ENCODE measurements at places on chromosomes 7 and 10. TPM values are rescaled to one million over a fixed set of nuclear protein-coding genes. Genes with fewer than 3 reads are reported as not detected.

CHST15 gene
- total RNA-seq, result 2.7 TPM

UBTD1 gene
- 4.2 TPM for total RNA-seq

AGAP3 gene
- total RNA-seq, result 115 TPM

MCM10 gene
- 89.3 TPM for total RNA-seq

STAG3 gene
- total RNA-seq, result 2.4 TPM

CCL26 gene
- not detected for total RNA-seq

CHN2 gene
- 61.2 TPM for total RNA-seq

SYT15B gene
- total RNA-seq, result 0.21 TPM

LRMDA gene
- total RNA-seq, result not detected

GNGT1 gene
- total RNA-seq, result not detected

KNDC1 gene
- not detected for total RNA-seq

DNA sequence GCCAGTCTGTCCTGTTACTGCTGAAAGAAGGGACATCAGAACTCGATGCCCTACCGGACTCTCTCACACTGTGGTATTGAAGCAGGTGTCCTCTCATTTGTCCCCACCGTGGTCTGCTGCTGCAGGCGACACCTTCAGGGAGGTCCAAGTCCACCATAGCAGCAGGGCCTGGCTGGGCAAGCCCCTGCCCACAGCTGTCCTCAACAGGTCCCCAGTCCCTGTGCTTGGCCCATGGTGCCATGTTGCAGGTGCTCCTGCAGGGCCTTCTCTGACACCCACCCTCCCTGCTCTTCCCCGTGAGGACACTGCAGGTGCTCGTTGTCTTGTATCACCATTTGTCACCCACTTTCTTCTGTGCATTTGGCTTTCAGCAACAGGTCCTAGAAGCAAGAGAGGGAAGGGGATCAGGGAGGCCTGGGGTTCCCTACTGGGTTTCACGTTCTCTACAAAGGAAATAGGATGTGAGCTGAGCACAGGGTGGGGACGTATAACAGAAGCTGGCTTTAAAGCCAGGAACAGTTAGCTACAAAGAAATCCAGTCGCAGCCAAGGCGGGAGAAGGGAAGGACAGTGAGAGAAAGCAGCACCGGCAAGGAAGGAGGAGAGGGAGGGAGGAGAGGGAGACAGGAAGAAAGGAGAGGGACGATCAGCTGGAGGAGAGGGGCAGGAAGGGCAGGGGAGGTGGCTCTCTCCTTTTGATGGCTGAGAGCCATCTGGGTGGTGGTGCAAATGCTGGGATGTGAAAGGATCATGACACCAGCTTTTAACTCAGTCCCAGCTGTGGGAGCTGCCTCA is 117.7 kb upstream of the FRMD4A start:
- H3K36me3 ChIP-seq, result no peaks in the 10 kb centered on the region
- no peak overlapping the region for H3K4me3 ChIP-seq
- DNase-seq, result no peak
- peaks cover 9% of the 10 kb centered on the region for H3K27me3 ChIP-seq
- no peaks in the 10 kb centered on the region for H3K4me1 ChIP-seq
- no peak overlapping the region for H3K27ac ChIP-seq

DNA sequence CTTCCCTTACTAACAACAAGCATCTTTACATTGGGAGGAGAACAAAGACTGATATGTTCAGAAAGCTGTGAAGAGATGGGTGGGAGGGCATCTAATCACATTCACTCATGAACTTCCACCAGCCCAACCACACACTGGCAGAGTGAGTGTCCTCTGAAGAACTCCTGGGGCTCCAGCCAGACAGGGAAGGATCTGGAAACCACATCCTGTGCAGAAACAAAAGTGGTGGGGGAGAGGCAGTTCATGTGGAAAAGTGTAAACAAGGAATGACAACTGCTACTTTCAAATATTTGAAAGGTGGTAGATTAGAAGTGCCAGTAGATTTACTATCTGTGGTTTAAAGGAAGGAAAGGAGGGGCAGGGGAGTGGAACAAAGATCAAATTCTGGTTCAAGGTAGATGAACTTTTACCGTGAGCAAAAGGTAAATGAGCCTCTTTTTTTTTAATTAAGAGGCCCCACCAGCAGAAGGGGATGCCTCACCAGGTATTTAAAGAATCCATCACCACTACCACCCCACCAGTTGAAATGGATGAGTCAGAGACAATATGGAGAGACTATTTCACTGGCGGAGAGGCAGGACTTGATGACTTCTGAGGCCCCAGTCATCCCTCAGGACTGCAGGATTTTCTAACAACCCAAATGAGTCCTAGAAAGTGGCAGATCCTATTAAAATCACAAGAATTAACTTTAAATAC is 34.5 kb downstream of the GOT1 start:
- H3K4me3 ChIP-seq, result no peak overlapping the region
- no peaks in the 10 kb centered on the region for H3K27me3 ChIP-seq
- no peak for DNase-seq
- no peak overlapping the region for H3K27ac ChIP-seq
- H3K4me1 ChIP-seq, result no peaks in the 10 kb centered on the region

DNA sequence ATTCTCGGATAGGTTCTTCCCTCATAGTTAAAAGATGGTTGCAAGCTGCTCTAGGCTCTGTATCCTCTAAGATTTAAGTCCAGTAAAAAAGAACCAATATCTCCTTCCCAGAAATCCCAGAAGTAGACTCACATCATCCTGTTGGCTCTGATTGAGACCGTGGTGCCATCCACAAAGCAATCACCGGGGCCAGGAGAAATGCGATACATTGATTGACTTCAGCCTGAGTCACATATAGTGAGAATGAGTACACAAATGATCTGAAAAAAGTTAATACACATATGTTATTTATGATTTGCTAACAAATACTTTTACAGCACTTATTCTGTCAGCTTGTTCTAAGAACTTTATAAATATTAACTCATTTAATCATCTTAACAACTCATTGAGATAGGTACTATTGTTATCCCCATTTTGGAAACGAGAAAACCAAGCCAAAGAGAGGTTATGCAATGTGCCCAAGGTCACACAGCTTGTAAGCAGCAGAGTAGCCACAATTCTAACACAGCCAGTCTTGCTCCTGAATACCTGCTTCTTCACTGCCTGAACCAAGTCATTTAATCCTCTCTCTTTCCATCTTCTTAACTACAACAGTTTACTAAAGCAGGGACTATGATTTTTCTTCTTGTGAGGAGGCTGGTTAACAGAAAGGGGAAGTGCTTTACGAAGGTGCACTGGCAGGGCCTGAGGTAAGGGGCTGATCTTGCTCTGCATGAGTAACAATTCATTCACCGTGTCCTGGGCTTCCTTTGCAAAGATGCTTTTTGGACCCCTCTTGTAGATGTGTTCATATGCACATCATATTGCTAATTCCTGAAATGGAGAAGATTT is 177.0 kb downstream of the REEP3 start:
- H3K4me1 ChIP-seq, result peaks cover 56% of the 10 kb centered on the region
- no peaks in the 10 kb centered on the region for H3K36me3 ChIP-seq
- no peak overlapping the region for H3K4me3 ChIP-seq
- H3K27me3 ChIP-seq, result no peaks in the 10 kb centered on the region

- DNase-seq, result no peak
- no peaks in the 10 kb centered on the region for H3K36me3 ChIP-seq
- H3K27ac ChIP-seq, result no peak overlapping the region
- peaks cover 3% of the 10 kb centered on the region for H3K27me3 ChIP-seq
- no peak overlapping the region for H3K4me3 ChIP-seq
Measured at GRCh38 chr7:113922049-113922448, 3.2 kb upstream of the PPP1R3A start.

GRCh38 chr10:90051053-90051452 is 349.7 kb downstream of the KIF20B start:
- peaks cover 18% of the 10 kb centered on the region for H3K27me3 ChIP-seq
- H3K27ac ChIP-seq, result no peak overlapping the region
- H3K4me3 ChIP-seq, result no peak overlapping the region
- no peaks in the 10 kb centered on the region for H3K36me3 ChIP-seq
- DNase-seq, result no peak

DNA sequence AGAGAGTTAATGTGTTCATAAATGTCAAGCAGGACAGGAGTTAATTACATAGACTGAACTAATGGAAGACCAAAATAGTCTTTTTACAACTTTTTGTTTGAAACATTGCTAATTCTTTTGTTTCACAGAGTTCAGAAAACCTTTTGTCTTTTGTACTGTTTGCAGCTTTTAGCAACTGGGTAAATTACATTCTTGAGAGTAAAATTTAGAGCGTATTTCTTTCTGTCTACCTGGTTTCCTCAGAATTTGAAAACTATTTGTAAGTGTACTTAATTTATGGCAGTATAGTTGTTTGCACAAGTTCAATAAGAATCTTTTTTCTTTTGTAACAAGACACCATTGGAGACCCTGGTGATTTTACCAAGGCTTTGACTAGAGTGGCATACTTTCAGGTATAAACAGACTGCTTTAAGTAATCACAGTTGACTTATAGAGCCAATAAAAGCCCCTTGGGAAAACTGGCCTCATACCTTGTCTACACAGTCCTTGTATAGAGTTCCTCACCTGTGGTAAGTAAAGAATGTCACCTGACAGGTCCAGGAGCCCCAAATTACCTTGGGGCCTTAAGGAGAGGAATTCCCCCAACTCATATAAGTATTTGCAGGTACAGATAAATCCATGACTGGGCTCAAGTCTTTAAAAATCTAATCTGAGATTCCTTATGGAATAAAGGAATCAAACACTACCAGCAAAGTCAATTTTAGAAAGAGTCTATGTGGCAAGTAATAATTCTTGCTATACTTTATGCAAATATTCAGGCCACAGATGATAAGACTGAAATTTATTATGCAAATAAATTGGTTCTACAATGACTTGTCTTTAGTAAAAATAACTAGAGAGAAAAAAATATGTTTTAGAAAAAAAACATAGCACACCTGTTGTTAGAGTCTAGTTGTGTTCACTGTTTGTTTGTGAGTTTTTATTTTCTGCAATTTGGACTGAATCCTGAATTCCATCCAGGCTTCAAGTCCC is 23.6 kb upstream of the CREB3L2 start:
- DNase-seq, result no peak
- H3K4me3 ChIP-seq, result no peak overlapping the region
- H3K36me3 ChIP-seq, result no peaks in the 10 kb centered on the region

DNA sequence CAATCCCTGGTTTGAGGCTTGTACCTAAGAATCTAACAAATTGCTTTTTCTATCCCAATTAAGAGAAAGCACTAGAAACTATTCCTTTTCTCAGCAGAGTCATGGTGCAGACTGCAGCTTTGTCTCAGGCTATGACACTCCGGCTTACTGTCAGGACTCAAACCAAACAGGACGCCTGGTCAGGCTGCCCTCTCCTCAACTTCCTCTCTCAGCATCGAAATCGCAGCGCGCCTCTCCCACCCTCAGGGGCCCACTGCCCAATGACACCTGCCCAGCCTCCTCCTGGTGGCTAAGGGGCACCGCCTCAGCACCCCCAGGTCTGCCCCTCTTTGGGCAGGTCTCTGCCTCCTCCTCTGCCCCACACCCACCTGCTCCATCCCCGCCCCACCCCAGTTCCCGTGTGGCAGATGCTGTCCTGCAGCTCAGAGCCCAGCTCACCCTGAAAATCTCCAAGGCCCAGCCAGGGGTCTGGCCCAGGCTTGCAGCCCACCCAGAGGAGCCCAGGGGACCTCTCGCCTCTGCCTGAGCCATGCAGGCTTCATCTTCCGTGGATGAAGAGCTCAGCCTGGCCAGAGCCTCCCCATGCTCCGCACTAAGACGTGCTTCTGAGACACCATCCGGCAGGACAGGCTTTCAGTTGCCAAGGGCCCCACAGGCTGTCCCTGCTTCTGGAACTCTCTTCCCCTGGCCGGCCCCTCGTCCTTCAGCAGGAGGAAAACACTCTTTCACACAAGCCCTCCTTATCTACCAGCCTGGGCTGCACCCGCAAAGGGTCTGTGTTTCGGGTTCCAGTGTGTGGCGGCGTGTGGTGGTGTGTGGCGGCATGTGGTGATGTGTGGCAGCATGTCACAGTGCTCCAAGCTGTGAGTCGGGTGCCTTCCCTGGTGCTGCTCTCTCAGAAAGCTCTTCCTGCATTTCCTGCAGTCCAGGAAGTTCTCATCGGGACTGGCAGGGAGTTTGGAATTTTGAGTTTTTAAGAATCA is 16.4 kb upstream of the PTPRN2 start:
- no peak overlapping the region for H3K27ac ChIP-seq
- no peak for DNase-seq
- H3K4me1 ChIP-seq, result no peaks in the 10 kb centered on the region
- H3K4me3 ChIP-seq, result no peak overlapping the region

GRCh38 chr7:97174303-97174702 is 56.8 kb downstream of the SDHAF3 start:
- H3K27me3 ChIP-seq, result no peaks in the 10 kb centered on the region
- no peak overlapping the region for H3K27ac ChIP-seq
- DNase-seq, result no peak
- H3K4me1 ChIP-seq, result no peaks in the 10 kb centered on the region
- H3K4me3 ChIP-seq, result no peak overlapping the region

GRCh38 chr7:132275416-132276233 is 300.6 kb downstream of the PLXNA4 start:
- no peak overlapping the region for H3K27ac ChIP-seq
- H3K4me3 ChIP-seq, result no peak overlapping the region
- no peaks in the 10 kb centered on the region for H3K4me1 ChIP-seq
- peaks cover 16% of the 10 kb centered on the region for H3K27me3 ChIP-seq
- H3K36me3 ChIP-seq, result no peaks in the 10 kb centered on the region
- DNase-seq, result no peak

- no peaks in the 10 kb centered on the region for H3K36me3 ChIP-seq
- no peaks in the 10 kb centered on the region for H3K4me1 ChIP-seq
- no peak for DNase-seq
- H3K4me3 ChIP-seq, result no peak overlapping the region
Measured at GRCh38 chr10:38741226-38741625, 647.1 kb downstream of the ZNF37A start.

- peaks cover 51% of the 10 kb centered on the region for H3K4me1 ChIP-seq
- H3K27me3 ChIP-seq, result no peaks in the 10 kb centered on the region
- DNase-seq, result no peak
- no peaks in the 10 kb centered on the region for H3K36me3 ChIP-seq
- no peak overlapping the region for H3K4me3 ChIP-seq
Measured at GRCh38 chr10:79153745-79154144, 85.0 kb downstream of the ZMIZ1 start.

DNA sequence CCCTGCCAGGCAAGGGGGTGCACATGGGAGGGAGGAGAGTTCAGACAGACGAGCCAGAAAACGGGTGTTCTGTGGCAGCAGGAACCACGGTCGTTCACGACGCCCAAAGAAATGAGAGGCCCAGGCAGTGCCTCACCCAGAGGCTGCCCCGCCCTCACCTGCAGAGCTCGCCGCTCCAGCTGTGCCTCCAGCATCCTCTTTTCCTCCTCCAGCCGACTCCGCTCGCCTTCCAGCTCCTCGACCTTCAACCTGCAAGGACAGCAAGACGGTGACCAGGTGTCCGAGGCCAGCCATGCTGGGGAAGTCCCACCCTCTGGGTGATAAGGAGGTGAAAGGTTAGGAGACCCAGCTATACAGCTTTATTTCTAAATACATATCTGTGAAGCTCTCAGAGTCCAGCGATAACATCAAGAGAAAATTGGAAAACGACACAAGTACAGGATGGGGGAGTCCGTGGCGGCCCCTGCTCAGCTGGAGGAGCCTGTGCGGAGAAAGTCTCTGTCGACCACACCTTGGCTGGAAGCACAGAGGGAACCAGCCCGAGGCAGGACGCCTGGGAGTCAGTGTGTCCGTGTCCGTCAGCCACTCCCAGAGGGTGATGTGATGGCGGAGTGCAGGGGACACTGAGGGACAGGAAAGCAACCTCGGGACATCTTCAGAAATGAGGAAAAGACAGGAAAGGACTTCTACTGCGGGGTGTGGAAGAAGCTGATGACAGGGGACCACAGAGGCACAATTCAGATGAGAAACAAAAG is 275.1 kb downstream of the MAD1L1 start:
- no peaks in the 10 kb centered on the region for H3K27me3 ChIP-seq
- peaks cover 15% of the 10 kb centered on the region for H3K4me1 ChIP-seq
- DNase-seq, result no peak
- H3K4me3 ChIP-seq, result no peak overlapping the region

Data from A673 (cell line).